ENCODE measurements at places on chromosomes 2 and 18.

GRCh38 chr2:11990576-11990975 is 244.1 kb downstream of the LPIN1 start:
- no peak for DNase-seq

GRCh38 chr2:207697411-207697810 is 14.0 kb upstream of the CCNYL1 start:
- no peak for DNase-seq

DNA sequence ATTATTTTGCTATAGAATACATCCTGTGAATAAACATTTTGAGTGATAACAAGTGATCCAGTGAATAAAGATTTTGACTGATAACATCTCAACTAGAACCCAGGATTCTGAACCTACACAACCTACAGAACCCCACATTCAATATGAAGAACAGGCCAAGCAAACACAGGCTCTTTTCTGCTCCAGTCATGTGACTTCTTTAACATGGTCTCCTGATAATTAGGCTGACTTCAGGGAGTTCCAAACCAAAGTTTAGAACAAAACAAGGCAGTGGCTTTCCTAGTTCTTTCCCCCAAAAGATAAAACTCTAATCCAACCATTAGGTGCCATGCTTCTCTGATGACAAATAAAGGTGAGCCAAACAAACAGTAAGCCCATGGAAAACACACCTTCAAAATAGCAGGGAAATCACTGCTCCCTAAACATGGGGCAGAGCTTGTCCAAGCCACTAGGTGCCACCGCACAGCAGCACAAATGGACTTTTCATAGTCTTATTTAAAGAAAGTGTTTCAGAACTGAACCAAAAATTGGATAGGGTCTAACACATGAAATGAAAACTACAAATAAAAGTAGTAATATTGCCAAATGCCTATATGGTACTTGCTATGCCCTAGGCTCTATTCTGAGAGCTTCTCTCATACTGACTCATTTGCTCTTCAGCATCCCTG is 95.3 kb downstream of the EVA1A start:
- DNase-seq: no peak

DNA sequence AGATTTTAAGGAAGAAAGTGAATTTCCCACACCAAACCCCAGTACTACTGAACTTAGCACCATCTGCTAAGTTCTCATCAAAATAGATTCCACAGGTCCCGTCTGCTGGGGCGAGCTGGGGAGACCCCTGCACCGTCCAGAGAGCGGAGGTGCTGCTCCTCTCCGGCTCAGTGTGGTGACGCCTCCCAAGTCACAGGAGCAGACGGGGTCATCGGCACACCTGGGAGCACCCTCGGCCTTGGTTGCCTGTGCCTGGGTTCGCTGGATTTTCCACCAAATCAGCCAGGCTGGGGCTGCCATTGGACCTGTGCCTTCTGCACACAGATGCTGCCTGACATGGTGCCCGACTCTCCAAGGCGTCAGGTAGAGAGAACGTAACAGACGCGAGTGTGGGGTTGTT is 141.3 kb downstream of the PXDN start:
- no peak for DNase-seq

GRCh38 chr18:44838971-44839666 is 158.4 kb downstream of the SETBP1 start:
- DNase-seq: no peak

- no peak for DNase-seq
These were observed 56.9 kb upstream of the ZNF532 start for GRCh38 chr18:58807766-58808165.

DNA sequence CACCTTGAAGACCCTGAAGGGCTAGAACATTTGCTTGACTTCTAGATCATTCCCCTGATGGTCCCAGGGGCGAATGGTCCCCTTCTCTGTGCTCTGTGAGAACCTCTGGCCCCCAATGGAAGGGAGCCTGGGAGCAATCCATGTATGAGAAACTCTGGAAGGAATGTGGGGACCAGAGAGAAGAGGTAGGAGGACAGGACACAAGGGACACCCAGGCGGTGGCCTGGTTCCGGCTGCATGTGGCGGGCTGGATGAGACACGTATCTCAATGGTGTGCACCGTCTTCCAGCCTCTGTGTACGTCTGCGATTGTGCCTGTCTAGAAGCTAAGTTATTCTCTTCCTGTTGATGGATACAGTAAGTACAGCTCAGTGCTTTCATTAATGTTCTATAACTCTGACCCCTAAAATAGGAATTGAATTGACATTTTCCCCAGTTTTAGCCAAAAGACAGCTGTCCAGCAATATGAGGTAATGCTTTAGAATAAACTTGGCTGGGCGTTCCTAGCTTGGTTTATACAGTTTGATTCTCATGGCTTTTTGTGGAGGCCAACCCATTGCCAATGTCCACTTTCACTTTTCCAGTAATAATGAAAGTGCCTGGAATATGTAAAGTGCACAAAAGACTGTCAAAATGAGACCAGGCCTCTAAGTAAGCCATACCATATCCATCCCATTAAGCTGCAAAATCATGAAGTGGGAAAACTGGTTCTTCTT is 30.1 kb upstream of the COPS8 start:
- DNase-seq: no peak

DNA sequence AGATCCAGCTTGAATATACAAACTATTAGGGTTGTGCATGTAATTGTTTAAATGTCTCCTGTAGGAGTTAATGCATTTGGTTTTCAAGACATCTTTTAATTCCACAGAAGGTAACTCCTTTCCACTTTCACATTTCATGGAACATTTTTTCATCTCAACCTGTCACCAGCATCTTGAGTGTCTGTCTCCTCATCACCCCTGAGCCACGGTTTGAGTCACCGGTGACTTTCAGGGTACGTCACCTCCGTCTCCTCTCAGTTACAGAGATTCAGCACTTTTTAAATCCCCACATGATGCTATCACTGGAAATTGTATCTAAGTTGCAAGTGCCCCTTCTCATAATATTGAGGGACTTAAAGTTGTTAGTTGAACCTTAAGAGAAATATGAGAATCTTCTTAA is 25.3 kb downstream of the GPR55 start:
- no peak for DNase-seq

- no peak for DNase-seq
These were observed 60.2 kb downstream of the RND3 start for GRCh38 chr2:150427298-150427697.

- no peak for DNase-seq
These were observed 22.0 kb downstream of the DOCK10 start for GRCh38 chr2:225020168-225020849.

DNA sequence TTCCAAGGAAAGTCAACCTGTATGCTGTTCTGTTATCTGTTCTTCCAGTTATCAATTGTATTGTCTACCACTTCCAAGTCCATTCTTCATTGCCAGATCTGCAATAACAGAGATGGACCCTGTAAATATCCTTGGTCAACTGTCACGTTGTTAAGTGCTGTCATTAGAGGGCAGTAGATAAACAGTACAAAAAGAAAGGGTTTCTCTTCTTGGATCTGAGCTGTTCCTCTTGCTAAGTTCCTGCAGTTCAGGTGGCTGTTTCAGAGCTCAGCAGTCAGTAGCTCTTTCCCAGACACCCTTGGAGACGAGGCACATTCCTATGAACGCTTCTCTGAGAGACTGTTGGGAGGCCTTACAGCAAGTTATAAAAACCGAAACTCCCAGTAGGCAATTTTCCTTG is 957.1 kb upstream of the CHAC2 start:
- DNase-seq: no peak

Measured in AG09319 (cell line).